Cerebellum (tissue), 4 donors: ENCODE measurements at places on chromosomes 2 and 18. TPM values are rescaled to one million over a fixed set of nuclear protein-coding genes. Genes with fewer than 3 reads are reported as not detected.

GRCh38 chr2:99974275-99974674, 168.1 kb downstream of the AFF3 start:
- no peak for DNase-seq

- no peak for DNase-seq
Observed at GRCh38 chr2:1170241-1170640, 219.6 kb downstream of the SNTG2 start.

DNA sequence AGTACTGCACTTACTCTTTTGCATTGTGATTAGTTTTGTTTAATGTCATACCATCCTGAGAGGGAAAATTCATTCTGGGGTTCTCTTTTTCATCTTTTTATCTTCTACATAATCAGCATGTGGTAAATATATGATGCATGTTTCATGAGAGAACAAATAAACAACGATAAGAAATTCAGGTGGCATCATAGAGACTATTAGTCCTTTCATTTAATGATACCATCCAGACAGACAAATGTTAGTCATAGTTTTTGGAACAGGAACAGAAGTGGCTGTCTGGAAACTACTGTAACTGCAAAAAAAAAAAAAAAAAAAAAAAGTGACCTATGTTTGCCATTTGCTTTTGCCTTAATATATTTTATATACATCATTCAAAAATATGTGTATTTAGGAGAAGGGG, 761.0 kb downstream of the EPHA4 start:
- DNase-seq, result no peak

The OR6B2 gene
- total RNA-seq, result not detected

- no peak for DNase-seq
Observed at GRCh38 chr2:157334335-157334734, 8.7 kb upstream of the ERMN start.

DNA sequence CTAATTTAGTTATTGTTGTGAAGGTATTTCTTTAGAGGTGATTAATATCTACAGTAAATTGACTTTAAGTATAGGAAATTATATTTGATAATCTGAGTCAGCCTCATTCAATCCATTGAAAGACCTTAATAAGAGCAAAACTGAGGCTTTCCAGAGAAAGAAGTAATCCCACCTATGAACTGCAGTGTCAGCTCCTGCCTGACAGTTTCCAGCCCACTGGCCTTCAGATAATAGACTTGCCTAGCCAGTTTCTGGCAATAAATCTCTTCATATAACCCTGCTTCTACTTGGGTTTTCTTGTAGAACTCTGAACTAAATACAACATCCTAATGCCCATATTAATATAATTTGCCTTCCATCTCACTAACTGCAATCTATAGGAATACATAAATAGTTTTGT, 437.9 kb upstream of the UBE2E3 start:
- DNase-seq, result no peak

DNA sequence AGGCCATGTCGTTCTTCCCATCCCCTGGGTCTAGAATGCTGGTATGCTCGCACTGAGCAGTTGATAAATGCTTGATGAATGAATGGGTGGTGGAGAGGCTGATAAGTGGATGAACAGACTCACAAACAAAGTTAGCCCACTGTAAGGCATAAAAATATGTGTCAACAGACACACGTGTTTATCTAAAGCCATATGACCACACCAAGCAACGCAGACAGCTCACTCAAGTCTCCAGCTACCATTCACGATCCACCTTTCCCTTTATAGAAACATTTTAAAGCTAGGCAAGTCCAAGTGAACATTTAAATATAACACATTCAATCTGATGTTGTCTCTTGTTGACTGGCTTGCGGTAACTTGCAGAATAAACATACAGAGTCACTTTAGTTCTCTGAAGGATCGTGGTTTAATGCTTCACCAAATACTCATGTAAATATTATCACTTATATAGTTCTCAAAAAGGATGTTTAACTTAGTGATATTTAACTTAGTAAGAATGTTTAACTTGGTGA, 105.5 kb downstream of the NOL10 start:
- no peak for DNase-seq

GRCh38 chr18:67783196-67783946, 266.9 kb upstream of the DSEL start:
- DNase-seq, result no peak

GRCh38 chr18:37421341-37422077, 144.1 kb downstream of the CELF4 start:
- no peak for DNase-seq

GRCh38 chr2:153623020-153623419, 144.5 kb upstream of the RPRM start:
- DNase-seq, result no peak

- peak; percentile 41 for DNase-seq
Observed at GRCh38 chr2:152627351-152627957, 89.8 kb downstream of the PRPF40A start.

- no peak for DNase-seq
Observed at GRCh38 chr2:152038441-152038958, 60.3 kb downstream of the CACNB4 start.

The KIF5C gene
- total RNA-seq, result 340 TPM

The IL1RL2 gene
- total RNA-seq, result 0.73 TPM

DNA sequence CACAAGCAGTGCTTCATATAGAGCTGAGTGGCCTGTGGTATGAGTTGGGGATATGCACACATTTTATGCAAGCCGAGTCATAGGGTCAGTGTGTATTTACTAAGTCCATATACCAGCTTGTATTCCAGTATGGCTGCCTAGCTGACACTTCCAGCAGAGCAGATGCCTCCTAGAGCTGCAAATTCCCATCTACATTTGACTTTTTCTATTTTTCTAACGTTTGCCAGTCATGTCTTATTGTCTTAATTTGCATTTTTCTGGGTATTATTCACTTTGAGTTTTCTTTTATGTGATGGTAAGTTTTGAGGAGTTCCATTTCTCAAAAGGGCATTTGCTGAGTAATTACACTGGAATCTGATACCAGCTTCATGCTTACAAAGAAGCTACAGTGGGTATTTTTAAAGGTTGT, 334.5 kb upstream of the CDH2 start:
- DNase-seq, result no peak

GRCh38 chr2:239110595-239111048, 262.7 kb downstream of the TWIST2 start:
- no peak for DNase-seq

- no peak for DNase-seq
Observed at GRCh38 chr2:163646687-163647086, 89.1 kb downstream of the FIGN start.

The LGALSL gene
- total RNA-seq, result 24.8 TPM

The CAPN13 gene
- 0.36 TPM for total RNA-seq

DNA sequence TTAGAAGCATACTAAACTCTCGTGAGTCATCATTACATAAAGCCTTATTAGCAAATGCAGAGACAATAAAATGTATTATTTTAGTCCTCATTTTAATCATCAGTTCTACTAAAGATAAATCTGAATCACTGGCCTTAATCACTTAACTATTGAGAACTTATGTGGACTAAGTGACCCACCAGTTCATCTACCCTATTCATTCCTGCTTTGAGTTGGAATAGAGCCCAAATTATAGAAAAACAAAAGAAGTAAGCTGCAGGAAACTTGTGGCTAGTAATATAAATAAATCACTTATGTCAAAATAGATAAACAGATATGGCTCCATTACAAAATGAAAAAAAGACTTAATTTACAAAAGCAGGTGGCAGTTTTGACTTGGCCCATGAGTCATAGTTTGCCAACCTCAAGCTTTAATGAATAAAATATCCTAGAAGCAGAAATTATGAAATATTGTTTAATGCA, 851.8 kb upstream of the CRIM1 start:
- DNase-seq, result no peak

- no peak for DNase-seq
Observed at GRCh38 chr2:71685073-71685848, 231.9 kb downstream of the DYSF start.

GRCh38 chr18:21735452-21736015, 5.1 kb upstream of the MIB1 start:
- no peak for DNase-seq

GRCh38 chr2:143345887-143346787, 216.9 kb downstream of the ARHGAP15 start:
- DNase-seq, result no peak

GRCh38 chr2:25314514-25315315, 27.0 kb downstream of the DNMT3A start:
- DNase-seq, result no peak
